ENCODE measurements at places on chromosomes 16 and 17.

- DNase-seq = no peak
These were observed 55.7 kb downstream of the CENPV start for GRCh38 chr17:16297367-16298139.

- no peak for DNase-seq
These were observed 368.4 kb downstream of the SOX9 start for GRCh38 chr17:72489272-72489641.

DNA sequence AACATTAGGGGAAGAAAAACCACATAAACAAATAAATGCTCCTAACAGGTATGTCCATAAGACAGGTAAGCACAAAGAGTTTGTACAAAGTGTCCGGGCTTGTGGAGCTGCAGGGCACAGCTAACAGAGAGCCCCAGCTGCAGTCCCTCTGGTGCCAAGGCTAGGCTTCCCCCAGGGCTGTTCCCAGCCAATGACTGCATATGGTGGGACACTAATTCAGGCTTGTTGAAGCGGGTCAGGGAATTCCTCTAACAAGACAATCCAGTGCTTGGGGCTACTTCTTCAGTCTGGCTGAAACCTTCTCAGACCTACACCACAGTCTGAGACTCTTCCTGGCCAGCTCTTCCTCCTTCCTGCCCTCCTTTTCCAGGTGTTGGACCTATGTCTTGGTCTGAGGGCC is 51.7 kb upstream of the ALDH3A1 start:
- DNase-seq = no peak

DNA sequence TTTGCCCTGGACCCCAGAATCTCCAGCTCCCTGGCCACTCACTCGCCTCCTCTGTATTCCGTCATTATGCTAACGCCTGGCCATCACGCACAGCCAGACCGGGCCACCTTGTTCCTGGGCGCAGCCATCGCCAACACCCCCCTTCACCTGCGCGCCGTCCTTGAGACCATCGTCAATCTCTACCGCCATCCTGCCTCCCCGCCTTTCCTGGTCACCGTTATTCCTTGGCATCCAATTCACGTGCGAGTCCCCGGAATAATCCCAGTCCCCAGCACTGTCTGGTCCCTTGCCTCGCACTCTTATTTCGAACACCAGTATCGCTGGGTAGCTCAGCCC is 541 bp downstream of the VKORC1 start:
- no peak for DNase-seq

DNA sequence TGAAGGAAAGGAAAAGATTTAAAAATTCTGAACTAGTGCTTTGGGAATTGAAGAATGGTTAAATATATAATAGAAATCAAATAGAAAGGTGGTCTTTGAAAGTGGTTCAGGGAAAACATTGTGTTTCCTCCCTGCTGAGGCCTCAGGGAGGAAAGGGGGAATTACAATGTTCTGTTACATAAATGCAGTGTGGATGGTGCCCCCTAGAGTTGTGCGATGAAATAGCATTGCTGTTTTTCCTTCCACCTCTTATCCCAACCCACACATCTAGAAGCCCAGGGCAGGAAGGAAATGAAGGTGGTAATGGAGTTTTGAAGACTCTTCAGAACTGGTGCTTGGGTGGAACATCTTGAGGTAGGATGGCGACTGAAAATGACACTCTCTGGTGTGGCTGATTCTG is 6.4 kb upstream of the TOX3 start:
- DNase-seq = no peak

GRCh38 chr16:16973707-16974591 is 496.8 kb downstream of the XYLT1 start:
- no peak for DNase-seq

DNA sequence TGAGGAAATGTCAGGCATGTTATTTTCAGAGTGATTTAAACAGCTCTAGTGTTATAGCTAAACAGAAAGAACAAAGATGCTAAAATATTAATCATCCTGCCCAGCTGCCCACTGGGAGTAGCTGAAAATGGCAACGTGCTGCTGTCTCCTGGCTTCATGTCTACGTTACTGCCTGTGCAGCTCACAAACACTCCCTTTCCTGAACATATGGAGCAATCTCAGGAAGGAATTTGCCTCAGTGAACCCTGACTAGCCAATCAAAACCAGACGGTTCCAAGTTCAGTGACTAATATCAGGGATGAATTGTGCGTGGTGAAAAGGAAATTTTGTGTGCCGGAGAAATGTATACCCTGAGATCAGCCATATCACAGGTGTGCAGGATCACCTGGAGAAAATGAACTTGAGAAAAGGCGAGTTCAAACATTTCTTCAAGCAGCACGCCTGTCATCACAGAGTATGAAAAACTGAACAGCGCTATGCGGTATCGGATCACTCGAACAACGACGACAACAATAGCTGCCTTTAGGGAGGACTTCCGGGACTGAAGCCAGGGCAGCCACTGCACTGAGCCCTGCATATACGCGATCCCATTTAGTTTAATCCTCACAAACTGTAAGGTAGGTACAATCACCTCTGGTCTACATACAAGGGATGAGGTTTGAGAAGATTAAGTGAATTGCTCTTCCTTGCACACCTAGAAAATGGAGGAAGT is 110.3 kb downstream of the STX8 start:
- DNase-seq = no peak

GRCh38 chr17:49748223-49748622 is 15.7 kb downstream of the FAM117A start:
- DNase-seq = no peak

- DNase-seq = no peak
These were observed 46.6 kb downstream of the PIK3R5 start for GRCh38 chr17:8918807-8919465.

DNA sequence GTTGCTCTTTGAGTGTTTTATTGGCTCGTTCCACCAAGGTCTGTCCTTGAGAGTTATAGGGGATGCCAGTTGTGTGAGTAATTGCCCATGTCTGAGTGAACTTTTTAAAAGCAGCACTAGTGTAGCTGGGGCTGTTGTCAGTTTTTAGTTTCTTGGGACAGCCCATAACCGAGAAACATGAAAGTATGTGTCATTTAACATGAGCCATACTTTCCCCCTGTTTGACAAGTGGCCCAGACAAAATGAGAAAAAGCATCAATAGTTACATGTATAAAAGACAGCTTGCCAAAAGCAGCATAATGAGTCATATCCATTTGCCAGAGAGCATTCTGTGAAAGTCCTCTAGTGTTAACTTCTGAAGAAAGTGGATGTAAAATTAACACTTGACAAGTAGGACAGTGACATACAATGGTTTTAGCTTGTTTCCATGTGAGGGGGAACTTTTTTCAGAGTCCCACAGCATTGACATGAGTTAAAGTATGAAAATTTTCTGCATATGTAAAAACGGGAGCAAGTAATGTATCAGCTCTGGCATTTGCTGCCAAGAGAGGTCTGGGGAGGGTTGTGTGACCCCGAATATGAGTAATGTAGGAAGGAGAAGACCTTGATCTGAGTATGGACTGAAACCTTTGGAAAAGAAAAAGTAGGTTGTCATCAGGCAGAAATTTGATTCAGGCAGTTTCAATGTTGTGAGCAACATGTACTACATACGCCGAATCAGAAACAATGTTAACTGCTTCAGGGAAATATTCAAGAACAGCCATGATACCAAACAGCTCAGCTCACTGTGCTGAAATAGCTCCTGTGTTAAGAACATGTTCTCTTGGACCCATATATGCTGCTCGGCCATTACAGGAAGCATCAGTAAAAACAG is 56.8 kb upstream of the ARL4D start:
- DNase-seq = no peak

DNA sequence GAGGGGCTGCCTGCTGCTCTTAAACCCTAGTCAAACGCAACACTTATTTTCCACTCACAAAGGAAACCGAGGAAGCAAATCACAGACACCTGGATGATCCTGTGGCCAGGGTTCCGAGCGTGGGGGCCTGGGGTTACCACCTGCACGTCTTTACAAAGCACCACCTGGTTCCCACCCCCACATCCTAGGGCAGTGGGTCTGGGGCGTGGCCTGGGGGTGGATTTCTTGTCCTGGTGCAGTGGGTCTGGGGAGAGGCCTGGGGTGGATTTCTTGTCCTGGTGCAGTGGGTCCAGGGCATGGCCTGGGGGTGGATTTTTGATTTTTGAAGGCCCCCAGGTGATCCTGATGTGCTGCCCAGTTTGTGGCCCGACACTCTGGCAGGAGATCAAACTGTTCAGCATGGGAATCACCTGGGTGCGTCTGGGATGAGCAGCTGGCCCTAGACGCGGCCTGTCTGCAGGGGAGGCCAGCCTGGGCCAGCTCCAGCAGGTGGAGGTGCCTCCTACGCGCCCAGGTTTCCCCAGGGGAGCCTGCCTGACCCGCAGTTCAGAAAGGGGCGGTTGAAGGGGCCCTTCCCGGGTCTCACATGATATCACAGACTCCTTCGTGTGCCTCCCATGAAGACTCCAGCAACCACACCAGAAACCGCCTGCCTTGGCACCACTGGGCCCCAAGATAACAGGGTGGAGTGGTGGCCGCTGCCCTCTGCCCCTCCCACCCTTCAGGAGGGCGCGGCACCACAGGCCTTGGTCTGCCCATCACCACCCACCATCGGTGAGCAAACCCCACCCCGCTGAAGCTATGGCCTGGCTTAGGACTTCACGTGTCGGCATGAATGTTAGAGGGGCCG is 6.3 kb downstream of the HAGH start:
- DNase-seq = no peak

DNA sequence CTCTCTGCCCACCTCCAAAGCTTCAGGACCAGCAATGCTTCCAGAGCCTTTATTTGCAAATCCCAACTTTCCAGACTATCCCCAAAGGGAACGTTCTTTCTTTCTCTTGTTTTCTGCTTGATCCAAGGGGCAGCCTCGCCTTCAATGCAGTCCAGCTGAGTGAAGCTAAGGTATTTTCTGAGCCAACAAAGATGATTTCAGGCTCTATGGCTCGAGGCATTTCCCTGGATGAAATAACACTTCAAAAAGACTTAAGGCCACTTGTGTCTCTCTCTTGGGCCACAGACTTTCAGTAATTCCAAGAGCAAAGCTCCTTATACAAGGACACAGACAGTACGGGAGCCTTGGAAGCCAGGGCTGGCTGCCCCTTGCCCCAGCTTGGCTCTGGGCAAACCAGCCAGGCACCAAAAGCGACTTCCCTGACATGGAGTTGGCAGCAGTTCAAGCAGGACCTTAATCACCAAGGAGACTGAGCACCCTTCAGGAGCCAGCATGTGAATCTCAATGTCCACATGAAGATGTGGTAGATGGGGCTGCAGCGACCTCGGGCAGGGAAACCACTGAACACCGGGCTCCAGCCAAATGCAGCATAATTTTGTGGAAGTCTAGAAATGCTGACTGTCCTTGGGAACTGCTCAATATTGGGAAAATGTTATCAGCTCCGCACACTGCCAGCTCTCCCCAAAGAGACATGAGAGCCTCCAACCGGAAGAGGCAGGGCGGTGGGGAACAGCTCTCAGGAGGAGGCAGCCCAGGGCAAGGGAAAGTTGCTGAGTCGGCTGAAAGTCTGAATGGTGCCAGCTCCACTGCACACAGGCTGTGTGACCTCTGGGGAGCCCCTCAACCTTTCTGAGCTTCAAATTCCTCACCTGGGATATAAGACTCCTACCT is 39.0 kb downstream of the TK2 start:
- DNase-seq = no peak

DNA sequence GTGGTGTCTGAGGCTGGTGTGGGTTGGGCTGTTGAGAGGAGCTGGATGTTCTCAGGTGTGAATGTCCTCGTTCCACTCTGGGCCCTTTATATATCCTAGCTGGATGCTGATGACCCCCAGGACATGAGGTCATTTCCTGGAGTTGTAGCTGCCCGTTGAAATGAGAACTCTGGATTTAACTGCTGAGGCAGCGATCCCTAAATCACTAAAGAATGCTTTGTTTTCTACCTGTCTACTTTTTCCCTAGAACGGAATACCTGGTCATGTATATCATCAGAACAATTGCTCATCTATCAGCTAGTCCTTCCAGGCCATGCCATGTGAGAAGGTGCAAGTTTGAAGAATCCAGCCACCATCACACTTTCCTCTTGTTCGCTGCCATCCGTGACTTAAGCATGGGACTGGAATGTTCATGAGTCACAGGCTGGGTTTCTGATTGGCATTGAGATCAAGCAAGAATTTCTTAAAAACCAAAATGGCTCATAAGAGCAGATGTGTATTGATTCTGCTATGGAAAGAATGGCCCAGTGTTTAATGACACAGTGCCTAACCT is at the start of gene KRTAP2-3:
KRTAP2-3 (minus strand) TSS at position 63 of the 553 bp plus-strand sequence. CDS start 64 bp downstream, outside the sequence.
- no peak for DNase-seq

DNA sequence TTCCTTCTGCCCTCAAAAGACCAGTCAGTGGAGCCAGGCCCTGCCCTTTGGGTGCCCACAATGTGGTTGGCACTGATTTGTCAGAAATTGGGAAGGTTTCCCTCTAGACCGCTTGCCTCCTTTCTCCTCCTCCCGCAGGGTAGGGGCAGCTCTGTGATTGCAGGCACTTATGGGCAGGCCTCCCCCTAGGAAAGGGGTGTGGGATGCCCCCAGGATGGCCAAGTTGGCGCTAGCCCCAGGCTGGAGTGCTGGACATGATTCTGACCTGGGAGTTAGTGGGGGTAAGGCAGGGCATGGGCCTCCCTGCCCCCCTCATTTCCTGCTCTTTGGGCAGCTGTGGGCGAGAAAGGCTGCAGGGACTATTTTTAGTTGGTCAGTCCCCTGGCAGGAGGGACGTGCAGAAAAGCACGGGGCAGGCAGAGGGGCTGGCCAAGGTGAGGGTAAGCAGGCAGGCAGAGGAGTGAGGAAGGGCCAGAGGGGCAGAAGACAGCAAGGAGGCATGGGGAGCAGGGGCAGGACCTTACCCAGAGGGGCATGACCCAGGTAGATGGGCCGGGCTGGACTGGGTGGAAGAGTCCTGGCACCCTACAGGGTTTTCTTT is 3.3 kb downstream of the RARA start:
- no peak for DNase-seq

DNA sequence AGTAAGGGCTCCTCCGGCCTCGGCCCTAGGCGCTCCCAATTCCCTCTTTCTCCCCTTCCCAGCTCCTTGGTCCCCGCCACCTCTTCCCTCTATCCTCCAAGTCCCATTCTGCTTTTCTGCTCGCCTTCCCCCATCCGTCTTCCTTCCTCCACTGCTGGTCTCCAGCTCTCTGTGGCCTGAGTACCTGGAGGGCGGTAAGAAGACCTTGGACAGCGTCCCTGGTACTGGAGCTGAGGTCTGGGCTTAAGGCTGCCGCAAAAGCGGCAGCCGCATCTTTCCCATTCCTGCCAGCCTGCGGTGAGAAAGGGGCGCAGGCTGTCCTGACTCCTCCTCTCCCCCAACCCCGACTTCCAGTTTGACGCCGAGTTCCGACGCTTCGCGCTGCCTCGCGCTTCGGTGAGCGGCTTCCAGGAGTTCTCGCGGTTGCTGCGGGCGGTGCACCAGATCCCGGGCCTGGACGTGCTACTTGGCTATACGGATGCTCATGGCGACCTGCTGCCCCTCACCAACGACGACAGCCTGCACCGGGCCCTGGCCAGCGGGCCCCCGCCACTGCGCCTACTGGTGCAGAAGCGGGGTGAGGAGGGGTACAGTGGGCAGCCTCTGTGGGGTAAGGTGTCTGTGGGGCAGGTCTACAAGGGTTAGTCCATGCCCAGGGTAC is 471 bp downstream of the PARD6A start:
- no peak for DNase-seq

DNA sequence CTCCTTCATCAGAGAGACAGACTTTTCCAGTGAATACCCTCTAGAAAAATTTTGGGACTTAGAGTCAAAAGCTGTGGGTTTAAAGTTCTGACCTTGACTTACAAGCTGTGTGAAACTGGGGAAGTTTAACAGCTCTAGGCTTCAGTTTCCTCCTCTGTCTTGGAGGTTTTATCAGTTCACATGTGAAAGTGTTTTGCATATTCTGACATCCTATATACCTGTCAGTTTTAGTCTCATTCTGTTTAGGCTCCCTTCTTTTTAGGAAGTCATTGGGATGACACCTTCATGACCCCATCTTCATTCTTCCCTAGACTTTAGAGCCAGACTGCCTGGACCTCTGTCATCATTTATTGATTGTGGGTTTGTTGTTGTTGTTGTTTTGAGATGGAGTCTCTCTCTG is 44.4 kb downstream of the YPEL2 start:
- no peak for DNase-seq

Data from vagina (tissue), 2 donors.